ENCODE measurements at places on chromosomes 1 and 21. TPM values are rescaled to one million over a fixed set of nuclear protein-coding genes. Genes with fewer than 3 reads are reported as not detected.
A peak's percentile ranks its signal among the peaks of the same experiment; 100 is the strongest.

DNA sequence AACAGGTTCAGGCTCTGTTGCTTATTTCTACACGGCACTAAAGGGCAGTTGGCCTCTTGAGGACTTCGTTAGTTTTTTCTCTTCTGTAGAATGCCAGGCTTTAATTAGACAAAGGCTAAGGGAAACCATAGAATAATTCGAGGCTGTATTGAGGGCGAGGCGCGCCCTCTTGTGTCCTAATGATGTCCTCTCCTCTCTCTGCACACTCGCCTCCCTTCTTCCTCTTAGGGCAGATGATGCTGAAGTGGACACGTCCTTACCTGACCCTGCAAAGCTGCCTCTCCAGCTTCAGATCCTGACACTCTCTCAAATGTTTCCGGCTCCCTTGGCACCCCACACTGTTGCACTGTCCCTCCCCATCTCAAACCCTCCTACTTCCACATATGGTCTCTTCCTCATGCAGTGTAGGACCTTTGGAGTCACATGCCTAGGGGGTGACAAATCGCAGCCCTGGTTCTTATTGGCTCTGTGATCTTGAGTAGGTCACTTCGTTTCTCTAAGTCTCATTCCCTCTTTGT is 1.9 kb upstream of the ZSCAN20 start:
- DNase-seq: peak; percentile 60

DNA sequence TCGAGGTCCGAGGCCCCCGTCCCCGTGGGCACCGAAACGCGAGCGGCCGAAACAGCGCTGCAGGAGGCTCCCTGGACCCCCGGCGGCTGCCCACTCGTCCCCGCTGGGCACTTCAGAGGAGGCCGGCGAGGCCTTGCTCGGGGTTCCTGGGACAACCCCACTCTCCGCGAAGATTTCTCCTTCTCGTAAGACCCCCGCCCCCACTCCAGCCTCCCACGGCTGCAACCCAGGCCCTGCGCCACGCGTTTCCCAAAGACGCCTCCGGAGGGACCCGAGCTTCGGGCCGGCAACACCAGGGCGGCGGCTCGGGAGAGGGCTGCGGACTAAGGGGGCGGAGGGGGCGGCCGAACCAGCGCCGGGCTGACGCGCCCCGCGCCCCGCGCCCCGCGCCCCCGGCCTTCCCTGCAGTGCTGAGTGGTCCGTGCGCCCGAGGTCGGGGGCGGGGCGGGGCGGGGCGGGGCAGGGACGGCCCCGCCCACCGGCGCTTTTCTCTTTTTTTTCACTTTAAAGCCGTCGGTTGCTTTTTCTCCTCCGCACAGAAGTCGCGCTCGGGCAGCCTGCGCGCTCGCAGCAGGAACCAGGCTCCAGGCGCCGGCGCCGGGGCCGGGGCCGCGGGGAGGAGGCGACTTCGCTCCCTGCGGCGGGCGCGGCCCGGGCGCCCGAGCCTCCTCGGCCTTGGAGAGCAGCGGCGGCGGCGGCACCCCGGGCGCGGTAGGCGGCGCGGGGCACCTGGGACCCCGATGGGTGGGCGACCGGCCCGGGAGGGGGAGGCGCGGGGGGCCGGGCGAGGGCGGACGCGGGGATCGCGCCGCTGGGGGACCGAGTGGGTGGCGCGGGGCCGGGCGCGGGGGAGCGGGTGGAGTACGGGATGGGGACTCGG is at the start of gene SPSB1:
SPSB1 (plus strand) TSS at position 534 of the 880 bp plus-strand sequence. CDS start 62,998 bp downstream, outside the sequence.
- peak; percentile 45 for DNase-seq

- DNase-seq: no peak
Measured at GRCh38 chr1:82697965-82698364, 897.2 kb downstream of the ADGRL2 start.

DNA sequence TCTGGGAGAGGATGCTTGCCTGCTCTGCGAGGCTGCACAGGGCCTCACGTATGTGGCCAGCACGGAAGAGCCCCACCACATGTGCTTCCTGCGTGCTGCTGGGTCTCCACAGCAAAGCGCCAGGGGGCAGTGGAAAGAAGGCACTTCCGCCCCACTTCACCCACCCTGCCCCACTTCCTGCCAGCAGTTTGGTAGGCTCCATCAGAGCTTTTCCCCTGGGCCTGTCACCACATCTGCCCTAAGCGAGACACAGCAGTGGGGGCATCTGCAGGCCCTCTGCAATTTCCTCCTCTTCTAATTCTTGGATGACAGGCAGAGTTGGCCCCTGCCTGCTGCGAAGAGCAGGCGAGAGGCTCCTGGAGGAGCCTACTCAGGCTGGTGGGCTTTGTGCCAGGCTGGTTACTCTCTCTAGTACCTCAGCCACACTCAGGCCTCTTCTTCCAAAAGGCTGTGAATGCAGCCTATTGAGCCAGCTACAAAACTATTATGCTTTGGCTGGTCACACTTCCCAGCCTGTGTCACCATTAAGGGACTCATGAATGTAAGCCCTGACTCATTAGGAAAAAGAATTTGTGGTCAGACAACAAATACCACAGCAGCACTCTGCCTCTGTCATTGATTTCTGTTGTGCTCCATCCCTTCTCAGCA is 25.0 kb downstream of the CD244 start:
- DNase-seq: peak; percentile 88

- DNase-seq: no peak
Measured at GRCh38 chr1:180424848-180425457, 77.4 kb downstream of the ACBD6 start.

Gene SLX9
- 14.2 TPM for polyA plus RNA-seq

DNA sequence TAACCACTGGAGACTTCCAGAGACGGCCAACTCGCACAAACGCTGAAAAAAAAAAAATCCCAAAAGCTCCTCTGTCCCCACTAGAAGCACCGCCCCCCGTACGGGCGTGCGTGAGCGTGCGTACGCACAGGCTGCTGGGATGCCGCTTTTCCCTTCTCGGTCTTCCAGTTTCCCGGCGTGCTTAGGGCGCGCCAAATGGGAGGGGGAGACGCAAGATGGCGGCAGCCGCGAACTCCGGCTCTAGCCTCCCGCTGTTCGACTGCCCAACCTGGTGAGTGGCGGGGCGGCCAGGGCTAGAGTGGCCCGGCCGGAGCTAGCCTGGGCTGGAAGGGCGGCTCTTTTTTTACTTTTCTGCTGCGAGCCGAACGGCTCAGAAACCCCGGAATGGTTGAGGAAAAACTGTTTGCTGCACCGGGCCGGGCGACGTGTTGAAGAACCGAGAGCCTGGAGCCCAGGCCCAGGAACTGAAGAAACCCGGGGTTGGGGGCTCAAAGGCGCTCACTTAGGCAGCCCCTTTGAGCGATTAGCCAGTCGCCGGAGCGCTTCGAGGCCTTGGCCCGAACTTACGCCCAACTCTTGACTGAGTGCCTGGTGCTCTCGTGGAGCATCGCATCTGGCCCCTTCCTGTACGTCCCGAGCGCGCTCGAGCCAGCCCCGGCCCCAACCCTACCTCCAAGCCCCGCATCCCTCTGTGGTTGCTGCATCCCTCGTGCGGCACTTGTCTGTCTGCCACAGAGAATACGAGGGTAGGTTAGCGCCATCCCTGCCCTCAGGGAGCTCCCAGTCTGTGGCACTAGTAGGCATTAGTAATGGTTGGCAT is at the start of gene PPP1R8:
PPP1R8 (plus strand) TSS at position 162 of the 820 bp plus-strand sequence; CDS start at position 216, 54 bp downstream.
- DNase-seq: peak; percentile 86

Gene COL6A2
- polyA plus RNA-seq: not detected

DNA sequence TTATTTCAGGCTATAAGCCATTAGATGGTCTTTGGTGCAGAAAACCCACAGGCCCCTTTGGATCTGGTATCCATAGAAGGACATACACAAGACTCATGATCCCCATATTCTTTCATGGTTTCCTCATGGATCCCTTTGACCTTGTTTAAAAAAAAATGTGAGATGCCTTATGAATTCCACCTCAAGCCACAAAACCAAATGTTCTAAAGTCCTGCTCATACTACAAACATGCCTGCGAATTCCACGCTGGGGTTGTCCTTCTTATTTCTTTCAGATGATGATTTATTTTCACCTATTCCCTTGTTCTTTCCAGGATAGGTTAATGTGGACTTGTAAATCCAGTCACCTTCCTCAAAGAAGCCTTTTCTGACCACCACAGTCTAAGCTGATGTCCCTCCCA is 256.9 kb upstream of the DPYD start:
- no peak for DNase-seq

GRCh38 chr1:159933347-159933746 is 8.0 kb upstream of the TAGLN2 start:
- no peak for DNase-seq

Gene DMRTA2
- polyA plus RNA-seq: not detected

Gene ARHGEF16
- polyA plus RNA-seq: not detected

DNA sequence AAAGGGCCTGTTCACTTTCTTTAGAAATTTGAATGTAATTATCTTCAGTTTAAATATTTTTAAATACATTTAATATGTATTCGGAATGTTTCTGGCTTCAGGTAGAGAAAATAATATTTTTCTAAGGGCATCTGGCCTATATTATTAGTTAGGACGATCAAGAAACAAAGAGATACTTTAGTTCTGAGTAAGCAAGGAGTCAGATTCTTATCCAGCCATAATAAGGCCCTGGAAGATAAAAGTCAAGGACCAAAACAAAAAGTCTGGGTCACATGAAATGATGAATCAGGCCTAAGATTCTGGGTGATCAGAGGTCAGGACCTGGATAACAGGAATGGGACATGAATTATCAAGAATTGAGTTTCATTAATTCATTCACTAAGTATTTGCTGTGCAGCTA is 6.3 kb downstream of the PHC2 start:
- DNase-seq: no peak

DNA sequence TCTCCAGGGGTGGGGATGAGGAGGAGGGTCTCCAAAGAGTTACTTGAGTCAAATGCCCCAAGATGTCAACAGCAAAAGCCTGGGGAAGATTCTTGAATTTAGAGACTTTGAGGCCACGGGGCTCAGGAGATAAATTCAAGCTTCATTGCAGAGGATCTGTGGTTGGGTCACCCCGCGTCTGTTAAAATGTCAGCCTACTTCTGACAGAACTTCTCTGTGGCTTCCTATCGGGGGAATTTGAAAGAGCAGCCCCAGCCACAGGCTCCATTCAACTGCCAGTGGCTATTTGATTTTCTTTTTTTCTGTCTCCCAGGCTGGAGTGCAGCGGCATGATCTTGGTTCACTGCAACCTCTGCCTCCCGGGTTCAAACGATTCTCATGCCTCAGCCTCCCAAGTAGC is 62.5 kb upstream of the EFHD2 start:
- DNase-seq: no peak

DNA sequence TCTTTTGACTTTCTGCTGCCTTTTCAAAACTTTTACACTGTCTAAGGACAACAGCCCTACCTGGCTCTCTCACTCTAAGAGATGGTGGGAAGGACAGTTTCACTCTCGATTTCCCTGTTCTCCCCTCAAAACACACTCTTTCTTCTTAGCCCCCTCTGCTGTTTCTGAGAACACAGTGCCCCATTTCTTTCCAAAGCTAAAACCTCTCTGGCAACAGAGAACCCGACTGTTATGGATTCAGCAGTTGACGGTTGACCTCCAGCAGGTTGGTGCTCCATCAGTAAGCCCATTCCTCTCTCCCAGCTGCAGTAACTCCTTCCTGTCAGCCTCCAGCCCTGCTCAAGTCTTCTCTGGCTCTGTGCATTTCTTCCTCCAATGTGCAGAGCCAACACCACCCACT is 88.2 kb upstream of the ABCD3 start:
- no peak for DNase-seq

GRCh38 chr1:109025694-109026093 is 16.2 kb downstream of the WDR47 start:
- DNase-seq: no peak

Gene UBXN10
- not detected for polyA plus RNA-seq

DNA sequence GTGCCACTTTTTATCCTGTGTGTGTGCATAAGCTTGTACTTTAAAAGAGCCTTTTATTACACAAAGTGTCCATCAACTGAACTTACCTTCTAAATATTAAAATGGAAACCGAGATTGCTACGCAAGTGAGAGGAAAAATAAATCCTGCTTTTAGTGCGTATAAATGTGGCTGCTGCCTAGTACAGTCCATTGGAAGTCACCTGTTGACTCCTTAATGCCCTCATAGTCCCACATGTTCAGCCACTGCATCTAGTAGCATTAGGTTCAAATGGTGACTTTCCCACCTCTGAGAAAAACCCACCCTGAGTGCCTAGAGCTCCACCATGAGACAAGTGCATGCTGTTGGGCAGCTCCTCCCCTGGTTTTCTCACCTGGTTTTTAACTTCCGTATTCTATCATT is 53.0 kb downstream of the LHX4 start:
- DNase-seq: no peak

DNA sequence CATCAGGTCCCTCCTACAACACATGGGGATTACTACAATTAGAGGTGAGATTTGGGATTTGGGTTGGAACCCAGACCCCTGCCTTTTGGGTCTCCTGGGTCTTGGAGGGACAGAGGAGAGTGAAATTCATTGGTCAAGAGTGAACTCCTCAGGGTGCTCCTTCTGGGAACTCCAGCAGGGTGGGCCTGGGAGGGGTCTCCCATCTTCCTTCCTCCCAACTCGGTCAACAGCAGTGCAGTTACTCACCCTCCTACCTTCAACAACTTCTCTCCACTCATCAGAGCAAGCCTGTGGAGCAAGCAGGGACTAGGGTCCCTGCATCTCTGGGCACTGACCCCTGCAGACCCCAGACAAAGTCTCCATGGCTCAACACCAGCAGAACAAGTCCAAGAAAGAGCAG is 89.3 kb upstream of the TMPRSS2 start:
- DNase-seq: no peak

DNA sequence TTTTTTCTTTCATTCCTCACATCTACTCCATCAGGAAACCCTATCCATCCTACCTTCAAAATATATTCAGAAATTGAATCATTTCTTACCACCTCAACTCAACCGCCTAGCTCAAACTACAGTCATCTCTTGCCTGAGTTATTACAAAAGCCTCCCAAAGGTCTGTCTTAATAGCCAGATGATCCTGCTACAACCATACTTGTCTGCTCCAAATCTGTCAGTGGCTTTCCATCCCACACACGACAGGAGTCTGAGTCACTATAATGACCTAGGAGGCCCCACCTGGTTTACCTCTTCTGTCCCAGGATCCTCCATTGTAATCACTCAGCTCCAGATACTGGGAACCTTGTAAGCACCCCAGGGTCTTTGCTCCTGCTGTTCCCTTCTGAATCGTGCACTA is 37.1 kb upstream of the IL12RB2 start:
- DNase-seq: no peak

Gene CCDC17
- polyA plus RNA-seq: not detected

Gene MYBPH
- not detected for polyA plus RNA-seq
